Activated CD4-positive, alpha-beta T cell treated with anti-CD3 and anti-CD28 coated beads, Interleukin-2, amount 10 ng/mL, durations not matched to agents 24 days and 14 days (primary cell): ENCODE measurements at places on chromosomes 13 and 19. TPM values are rescaled to one million over a fixed set of nuclear protein-coding genes. Genes with fewer than 3 reads are reported as not detected.

DNA sequence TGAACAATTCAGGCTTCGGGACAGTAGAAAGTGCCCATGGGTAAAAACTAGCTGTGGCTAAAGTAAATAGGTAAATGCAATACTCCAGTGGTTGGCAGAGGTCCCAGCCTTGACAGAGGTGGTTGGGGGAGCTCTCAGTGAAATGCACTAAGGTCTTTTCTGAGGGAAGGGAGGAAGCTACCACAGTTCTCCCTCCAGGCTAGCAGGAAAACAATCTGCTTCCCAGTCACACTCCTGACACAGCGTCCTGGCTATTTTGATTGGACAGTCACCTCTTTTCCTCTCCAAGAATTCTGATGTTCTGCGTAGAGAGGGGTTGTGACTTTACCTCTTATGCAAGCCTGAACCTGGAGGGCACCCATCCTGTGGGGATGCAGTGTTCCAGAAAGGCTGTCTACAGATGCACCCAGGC lies 128.7 kb downstream of the CYSLTR2 start:
- no peak for DNase-seq
- H3K4me3 ChIP-seq = no peak overlapping the region
- H3K4me1 ChIP-seq = no peaks in the 10 kb centered on the region
- no peaks in the 10 kb centered on the region for H3K36me3 ChIP-seq
- peaks cover 6% of the 10 kb centered on the region for H3K27me3 ChIP-seq
- H3K27ac ChIP-seq = no peak overlapping the region

Gene ZNF480
- total RNA-seq = 4.2 and 5.0 TPM in 2 replicates

Gene APOC4
- total RNA-seq = not detected in 2 replicates

DNA sequence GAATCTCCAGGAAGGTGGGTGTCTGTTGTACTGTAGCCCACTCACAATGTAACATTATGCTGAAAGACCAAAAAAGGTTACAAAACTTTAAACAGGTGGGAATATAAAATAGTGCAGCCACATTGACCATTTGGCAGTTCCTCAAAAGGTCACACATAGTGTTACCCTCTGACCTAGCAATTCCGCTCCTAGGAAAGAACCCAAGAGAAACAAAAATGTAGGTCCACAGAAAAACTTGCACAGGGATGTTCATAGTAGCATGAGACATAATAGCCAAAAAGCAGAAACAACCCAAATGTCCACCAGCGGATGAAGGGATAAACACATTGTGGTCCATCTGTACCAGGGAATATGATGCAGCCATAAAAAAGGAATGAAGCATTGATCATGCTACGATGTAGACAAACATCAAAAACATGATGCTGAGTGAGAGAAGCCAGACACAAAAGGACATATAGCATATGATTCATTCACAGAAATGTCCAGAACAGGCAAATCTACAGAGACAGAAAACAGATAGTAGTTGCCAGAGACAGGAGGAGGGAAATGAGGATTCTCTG lies 27.9 kb downstream of the CPAMD8 start:
- peaks cover 18% of the 10 kb centered on the region for H3K4me1 ChIP-seq
- no peak for DNase-seq
- no peak overlapping the region for H3K4me3 ChIP-seq
- H3K27ac ChIP-seq = no peak overlapping the region
- H3K36me3 ChIP-seq = peaks cover 3% of the 10 kb centered on the region

DNA sequence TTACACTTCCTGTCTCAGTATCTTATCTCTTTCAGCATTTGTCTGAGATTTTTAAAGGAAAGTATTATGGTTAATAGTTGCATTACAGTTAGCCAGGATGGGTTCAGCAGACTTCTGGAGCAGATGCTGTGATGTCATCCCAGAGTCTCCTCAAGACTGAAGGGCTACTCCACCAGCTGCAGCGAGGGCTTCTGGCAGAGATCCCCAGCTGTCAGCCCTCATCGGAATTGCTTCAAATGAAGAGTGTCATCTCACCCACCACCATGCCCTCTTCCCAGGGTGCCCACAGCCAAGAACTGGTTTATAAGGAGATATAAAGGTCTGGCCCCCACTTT lies 84.4 kb downstream of the FAM216B start:
- H3K27ac ChIP-seq = no peak overlapping the region
- no peak overlapping the region for H3K4me3 ChIP-seq
- peaks cover 3% of the 10 kb centered on the region for H3K27me3 ChIP-seq
- no peaks in the 10 kb centered on the region for H3K36me3 ChIP-seq
- DNase-seq = peak; percentile 49

GRCh38 chr13:76641056-76641455 lies 245.1 kb downstream of the KCTD12 start:
- no peaks in the 10 kb centered on the region for H3K4me1 ChIP-seq
- no peaks in the 10 kb centered on the region for H3K36me3 ChIP-seq
- H3K27me3 ChIP-seq = no peaks in the 10 kb centered on the region
- no peak overlapping the region for H3K4me3 ChIP-seq

Gene ZNF320
- total RNA-seq = 8.0 and 17.8 TPM in 2 replicates

Gene F2RL3
- total RNA-seq = not detected in 2 replicates

DNA sequence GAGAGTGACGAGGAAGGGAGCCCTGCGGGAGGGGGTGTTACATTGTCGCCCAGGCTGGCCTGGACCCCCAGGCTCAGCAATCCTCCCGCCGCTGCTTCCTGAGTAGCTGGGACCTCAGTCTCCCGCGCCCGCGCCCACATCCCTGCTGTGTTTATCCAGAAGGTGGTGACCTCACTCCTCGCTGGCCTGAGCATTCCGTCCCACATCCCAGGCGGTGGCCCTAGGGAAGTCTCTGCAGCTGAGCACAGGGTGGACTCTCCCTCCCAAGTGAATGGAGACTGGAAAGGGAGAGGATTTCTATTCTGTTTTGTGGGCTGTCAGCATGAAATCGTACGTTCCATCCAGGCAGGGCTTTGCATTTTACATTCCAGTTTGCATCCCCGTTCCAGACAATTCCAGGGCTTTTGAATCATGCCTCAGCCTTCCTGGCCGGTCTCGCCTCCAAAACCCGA lies 401 bp upstream of the ZNF765 start:
- H3K36me3 ChIP-seq = peaks cover 35% of the 10 kb centered on the region
- H3K4me1 ChIP-seq = peaks cover 16% of the 10 kb centered on the region
- H3K27ac ChIP-seq = peak overlapping the region; percentile 93
- no peak for DNase-seq
- H3K27me3 ChIP-seq = no peaks in the 10 kb centered on the region

DNA sequence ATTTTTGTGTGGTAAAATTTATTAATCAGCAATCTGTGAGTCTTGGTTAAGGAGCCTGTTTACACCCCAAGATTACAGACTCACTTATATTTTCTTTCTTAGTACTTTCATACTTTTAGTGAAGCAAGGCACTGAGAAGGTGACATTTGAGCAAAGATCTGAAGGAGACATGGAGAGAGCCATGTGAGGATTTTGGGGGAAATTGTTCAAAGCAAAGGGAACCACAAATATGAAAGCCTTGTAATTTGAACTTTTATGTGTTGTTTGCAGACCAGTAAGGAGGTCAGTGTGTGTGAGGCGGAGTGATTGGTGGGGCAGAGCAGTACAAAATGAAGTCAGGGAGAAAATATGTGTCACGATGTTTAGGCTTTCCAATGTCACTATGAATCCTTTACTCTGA lies 140.7 kb upstream of the KLF12 start:
- H3K4me3 ChIP-seq = no peak overlapping the region
- DNase-seq = no peak
- peaks cover 2% of the 10 kb centered on the region for H3K4me1 ChIP-seq
- H3K27ac ChIP-seq = no peak overlapping the region
- no peaks in the 10 kb centered on the region for H3K36me3 ChIP-seq
- peaks cover 8% of the 10 kb centered on the region for H3K27me3 ChIP-seq

- no peak overlapping the region for H3K27ac ChIP-seq
- peaks cover 1% of the 10 kb centered on the region for H3K36me3 ChIP-seq
- no peak overlapping the region for H3K4me3 ChIP-seq
- no peaks in the 10 kb centered on the region for H3K4me1 ChIP-seq
- no peaks in the 10 kb centered on the region for H3K27me3 ChIP-seq
- no peak for DNase-seq
Observed at GRCh38 chr19:48340995-48341394, 15.6 kb downstream of the EMP3 start.

Gene CEACAM21
- total RNA-seq = 31.1 and 32.8 TPM in 2 replicates

DNA sequence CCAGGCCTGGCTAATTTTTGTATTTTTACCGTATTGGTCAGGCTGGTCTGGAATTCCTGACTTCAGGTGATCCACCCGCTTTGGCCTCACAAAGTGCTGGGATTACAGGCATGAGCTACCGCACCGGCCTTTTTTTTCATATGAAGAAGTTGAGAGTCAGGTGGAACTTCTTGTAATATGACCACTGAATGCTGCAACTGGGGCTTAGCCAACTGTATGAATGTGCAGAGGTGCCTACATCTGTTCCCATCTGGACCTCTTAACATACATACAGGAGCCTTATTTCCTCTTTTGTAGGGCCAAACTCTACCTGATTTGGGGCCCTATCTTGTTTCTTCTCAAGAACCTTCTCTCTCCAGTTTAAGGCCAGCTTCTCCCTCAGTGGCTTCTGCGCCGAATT lies 11.9 kb upstream of the GGACT start:
- peaks cover 20% of the 10 kb centered on the region for H3K36me3 ChIP-seq
- DNase-seq = no peak
- H3K27me3 ChIP-seq = no peaks in the 10 kb centered on the region
- no peak overlapping the region for H3K4me3 ChIP-seq
- peaks cover 3% of the 10 kb centered on the region for H3K4me1 ChIP-seq

- no peaks in the 10 kb centered on the region for H3K36me3 ChIP-seq
- no peaks in the 10 kb centered on the region for H3K4me1 ChIP-seq
- peaks cover 9% of the 10 kb centered on the region for H3K27me3 ChIP-seq
Observed at GRCh38 chr19:5478241-5478924, 23.2 kb downstream of the ZNRF4 start.

DNA sequence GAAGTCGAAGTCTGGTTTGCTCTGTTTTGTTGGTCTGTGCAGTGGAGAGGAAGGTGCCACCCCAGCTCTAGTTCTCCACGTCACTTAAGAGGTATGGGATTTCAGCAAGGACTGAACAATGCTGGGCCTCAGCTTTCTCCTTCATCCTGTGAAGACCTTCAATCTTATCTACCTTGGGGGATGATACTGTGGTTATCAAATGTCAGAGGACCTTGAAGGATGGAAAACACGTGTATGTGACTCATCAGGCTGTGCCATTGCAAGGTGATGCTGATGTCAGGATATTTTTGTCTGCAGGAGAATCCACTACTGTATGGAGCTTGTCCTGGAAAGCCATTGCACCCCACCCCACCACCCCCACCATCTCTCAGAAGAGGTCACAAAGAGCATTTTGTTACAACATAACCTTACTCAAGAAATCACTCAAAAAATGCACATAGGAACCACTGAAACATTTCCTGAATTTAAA lies 81.4 kb upstream of the UQCRFS1 start:
- peaks cover 2% of the 10 kb centered on the region for H3K4me1 ChIP-seq
- H3K27ac ChIP-seq = no peak overlapping the region
- DNase-seq = no peak

Gene TMPRSS9
- 0.09 TPM in 1 of 2 replicates, not detected in the other for total RNA-seq

Gene DNAAF3
- total RNA-seq = not detected in 2 replicates

DNA sequence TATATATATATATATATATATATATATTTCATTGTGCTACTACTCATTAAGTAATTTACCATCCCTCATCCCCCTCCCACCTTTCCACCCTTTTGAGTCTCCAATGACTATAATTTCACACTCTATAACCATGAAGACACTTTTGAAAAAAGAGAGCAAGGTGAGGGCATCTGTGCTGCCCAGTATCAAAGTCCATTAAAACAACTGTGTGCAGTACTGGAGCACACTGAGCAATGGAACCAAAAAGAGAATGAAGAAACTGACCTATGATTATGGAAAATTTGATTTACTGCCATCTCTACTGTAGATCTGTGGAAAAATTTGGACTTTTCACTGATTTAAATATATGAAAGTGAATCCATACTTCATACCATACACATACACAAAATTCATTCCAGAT lies 217.9 kb downstream of the COL4A1 start:
- H3K36me3 ChIP-seq = no peaks in the 10 kb centered on the region
- no peaks in the 10 kb centered on the region for H3K4me1 ChIP-seq
- no peak for DNase-seq
- H3K27ac ChIP-seq = no peak overlapping the region
- H3K4me3 ChIP-seq = no peak overlapping the region
- no peaks in the 10 kb centered on the region for H3K27me3 ChIP-seq

DNA sequence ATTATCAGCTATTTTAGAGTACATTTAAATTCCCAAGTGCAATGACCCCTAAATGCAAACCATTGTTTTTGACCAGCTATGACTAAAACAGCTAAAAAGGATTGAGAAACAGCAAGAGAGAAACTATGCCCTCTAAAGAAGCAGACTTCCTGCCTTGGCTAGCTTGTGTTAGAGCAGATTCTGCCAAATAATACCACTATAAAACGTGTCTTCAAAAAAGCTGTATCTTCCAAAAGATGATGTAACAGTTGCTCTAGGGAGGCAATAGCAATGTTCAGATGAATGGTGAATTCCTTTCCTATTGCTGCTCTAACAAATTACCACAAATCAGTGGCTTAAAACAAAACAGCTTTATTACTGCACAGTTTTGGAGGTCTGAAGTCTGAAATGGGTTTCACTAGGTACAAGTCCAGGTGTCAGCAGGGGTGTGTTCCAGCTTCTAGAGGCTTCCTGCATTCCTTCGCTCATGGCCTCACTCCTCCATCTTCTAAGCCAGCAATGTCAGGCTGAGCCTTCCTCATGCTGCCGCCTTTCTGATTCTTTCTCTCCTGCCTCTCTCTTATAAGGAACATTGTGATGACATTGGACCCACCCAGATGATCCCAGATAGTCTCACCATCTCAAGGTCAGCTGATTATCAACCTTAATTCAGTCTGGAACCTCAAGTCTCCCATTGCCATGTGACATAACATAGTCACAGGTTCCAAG lies 84.5 kb downstream of the LRRC63 start:
- H3K27me3 ChIP-seq = no peaks in the 10 kb centered on the region
- peaks cover 33% of the 10 kb centered on the region for H3K4me1 ChIP-seq
- peak overlapping the region; percentile 71 for H3K4me3 ChIP-seq
- H3K27ac ChIP-seq = peak overlapping the region; percentile 90
- peaks cover 12% of the 10 kb centered on the region for H3K36me3 ChIP-seq

DNA sequence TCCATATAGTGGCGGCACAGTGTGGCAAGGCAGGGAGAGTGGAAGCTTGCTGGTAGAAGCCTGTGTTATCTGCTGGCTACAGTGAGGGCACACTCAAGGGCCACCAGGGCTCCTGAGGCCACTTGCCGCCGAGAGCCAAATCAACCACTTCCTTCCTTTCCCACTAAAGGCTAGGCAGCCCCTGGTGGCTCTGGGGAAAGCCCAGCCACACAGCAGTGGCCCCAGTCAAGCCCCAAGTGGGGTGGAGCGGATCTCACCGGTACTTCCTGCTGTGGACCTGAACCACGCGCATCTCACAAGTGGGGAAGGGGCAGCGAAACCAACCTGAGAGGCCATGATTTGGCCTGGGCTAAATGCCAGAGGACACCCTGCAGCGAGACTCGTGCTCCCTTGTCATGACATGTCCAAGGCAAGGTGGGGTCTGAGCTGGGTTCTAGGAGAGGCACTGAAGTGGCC lies 21.9 kb upstream of the SLC35E1 start:
- peak; percentile 88 for DNase-seq
- peaks cover 4% of the 10 kb centered on the region for H3K36me3 ChIP-seq
- peak overlapping the region; percentile 75 for H3K4me3 ChIP-seq
- peak overlapping the region; percentile 87 for H3K27ac ChIP-seq
- peaks cover 67% of the 10 kb centered on the region for H3K4me1 ChIP-seq

Gene POLR1D
- 134 and 140 TPM in 2 replicates for total RNA-seq
